ENCODE measurements at places on chromosomes 7 and 10.

DNA sequence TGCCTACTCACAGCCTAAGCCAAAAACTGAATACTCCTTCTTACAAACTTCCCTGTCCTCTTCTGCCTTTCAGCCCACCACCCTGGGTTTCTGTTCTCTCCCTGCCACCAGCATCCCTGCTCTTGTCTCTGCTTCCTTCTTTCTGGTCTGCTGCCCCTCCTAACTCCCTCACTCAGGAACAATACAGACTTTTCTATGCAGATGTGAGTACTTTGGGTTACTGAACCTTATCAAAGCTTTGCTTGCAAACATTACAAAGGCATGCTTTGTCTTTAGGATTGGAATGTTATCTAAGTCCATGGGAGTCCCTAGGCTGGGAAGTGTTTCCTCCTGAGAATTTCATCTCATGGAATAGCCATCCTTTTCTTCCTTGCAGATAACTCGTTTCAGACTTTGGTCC is 28.9 kb downstream of the CNNM1 start:
- DNase-seq: no peak

- DNase-seq: no peak
Observed at GRCh38 chr7:105885387-105886111, 9.2 kb upstream of the ATXN7L1 start.

DNA sequence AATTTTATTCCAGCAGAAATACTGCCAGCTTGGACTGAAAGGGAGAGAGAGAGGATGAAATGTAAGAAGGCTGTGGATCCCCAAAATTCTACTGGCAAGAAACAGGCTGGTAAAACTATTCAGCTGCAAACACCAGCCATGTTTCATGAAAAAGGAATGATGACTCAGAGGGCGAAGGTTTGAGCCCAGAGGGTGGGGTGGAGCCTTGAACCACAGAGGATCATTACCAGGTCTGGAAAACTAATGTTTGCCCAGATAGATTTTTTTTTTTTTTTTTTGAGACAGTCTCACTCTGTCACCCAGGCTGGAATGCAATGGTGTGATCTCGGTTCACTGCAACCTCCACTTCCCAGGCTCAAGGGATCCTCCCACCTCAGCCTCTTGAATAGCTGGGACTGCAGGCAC is 41.7 kb upstream of the NRF1 start:
- no peak for DNase-seq

GRCh38 chr10:30556189-30556588 is 73.4 kb downstream of the LYZL2 start:
- DNase-seq: no peak

DNA sequence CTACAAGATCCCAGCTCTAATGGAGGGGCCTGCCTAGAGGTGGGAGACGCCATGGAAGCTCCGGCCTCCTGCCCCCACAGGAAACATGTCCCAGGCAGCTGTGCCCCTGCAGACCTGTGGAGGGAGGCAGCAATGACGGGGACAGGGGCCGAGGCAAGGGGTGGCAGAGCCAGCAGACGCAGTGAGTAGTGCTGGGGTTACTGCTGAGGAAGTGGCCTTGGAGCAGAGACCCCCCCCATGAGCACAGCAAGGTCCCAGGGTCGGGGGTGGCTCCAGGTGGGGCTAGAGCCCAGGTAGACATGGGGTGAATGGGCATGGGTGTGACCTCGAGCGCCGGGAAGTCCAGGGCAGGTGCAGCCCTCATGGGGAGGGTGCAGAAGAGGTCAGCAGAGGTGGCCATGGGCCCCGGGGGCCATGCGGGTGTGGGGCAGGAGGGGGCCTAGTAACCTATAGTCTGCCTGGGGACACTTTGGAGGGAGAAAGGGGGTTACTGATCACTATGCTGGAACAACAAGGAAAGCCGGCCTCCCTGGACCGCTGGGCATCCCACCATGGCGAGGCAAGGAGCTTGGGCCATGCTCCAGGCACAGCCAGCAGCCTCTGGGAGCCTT is 45.5 kb downstream of the JAKMIP3 start:
- no peak for DNase-seq

DNA sequence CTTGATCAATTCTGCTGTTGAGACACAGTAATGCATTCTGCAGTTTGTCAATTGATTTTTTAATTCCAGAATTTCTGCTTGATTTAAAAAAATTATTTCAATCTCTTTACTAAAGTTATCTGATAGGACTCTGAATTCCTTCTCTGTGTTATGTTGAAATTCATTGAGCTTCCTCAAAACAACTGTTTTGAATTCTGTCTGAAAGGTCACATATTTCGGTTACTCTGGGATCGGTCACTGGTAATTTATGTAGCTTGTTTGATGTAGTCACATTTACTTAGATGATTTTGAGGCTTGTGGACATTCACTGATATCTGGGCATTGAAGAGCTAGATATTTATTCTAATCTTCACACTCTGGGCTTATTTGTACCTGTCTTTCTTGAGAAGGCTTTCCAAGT is 67.2 kb upstream of the NME8 start:
- no peak for DNase-seq

- DNase-seq: no peak
Observed at GRCh38 chr10:62264702-62265436, 3.8 kb downstream of the RTKN2 start.

DNA sequence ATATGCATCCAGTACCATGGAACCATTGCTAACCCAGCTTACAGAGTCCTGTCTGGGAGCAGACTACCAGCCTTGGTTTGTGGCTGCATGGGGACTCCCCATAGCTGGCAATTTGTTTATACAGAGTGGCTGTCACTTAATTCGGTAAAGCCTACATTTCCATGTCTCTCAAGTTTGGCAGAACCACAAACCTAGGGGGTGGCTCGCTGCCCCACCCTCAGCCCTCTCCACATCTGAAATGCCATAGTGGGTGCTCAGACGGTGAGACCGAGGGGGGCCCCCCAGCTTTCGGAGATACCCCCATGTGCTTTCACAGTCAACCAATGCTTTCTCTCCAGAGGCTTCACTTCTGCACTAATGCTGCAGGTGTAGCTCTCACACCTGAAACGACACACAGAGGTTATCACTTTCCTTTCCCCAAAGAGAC is 75.5 kb upstream of the KAT6B start:
- DNase-seq: no peak

DNA sequence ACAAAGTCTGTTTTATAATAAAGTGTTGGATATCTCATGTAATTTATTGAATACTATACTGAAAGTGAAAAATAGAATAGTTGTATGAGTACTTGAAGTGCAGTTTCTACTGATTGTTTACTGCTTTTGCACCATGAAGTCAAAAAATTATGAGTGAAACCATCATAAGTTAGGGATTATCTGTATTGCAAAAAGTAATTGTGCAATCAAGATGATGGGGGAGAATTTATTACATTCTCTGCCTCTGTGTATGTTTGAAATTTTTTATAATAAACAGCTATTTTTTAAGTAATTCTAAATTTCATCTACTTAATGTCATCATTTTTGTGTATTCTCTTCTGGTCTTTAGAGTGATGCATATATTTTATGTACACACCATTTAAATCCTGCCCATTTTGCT is 47.2 kb upstream of the TMEM273 start:
- no peak for DNase-seq

DNA sequence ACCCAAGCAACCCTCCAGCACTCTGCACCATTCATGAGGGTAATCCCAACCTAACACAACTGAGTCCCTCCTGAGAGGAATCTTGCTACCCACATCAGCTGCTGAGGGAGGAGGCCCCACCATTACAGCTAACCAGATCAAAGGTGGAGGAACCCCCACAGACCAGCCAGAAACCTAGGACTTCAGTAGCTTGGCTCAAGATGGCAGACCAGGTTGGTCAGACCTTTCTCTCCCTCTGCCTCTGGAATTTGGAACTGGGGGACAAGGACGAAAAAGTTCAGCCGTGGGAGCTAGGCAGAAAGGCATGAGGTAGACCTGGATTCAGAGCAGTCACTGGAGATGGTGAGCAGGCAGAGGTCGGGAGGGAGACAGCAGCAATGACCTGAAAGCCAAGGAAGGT is 101.3 kb upstream of the CACUL1 start:
- no peak for DNase-seq

DNA sequence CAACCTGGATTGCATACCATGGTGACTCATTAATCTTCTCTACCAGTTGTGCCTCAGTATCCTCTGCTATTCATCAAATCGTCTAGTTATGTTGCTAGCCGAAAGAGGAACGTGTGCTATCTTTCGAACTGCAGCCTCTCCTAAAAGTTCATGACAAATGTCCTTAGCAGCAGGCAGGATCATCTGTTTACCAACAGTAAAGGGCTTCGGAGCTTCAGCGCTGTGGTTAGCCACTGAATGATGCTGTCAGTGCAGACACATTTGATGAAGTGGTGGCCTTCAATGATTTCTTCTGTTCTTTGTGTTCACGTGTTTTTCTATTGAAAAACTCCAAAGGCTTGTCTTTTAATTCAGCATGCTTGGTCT is 68.8 kb downstream of the CSTF2T start:
- DNase-seq: no peak

- DNase-seq: no peak
Observed at GRCh38 chr10:70410608-70411007, 6.7 kb downstream of the EIF4EBP2 start.

DNA sequence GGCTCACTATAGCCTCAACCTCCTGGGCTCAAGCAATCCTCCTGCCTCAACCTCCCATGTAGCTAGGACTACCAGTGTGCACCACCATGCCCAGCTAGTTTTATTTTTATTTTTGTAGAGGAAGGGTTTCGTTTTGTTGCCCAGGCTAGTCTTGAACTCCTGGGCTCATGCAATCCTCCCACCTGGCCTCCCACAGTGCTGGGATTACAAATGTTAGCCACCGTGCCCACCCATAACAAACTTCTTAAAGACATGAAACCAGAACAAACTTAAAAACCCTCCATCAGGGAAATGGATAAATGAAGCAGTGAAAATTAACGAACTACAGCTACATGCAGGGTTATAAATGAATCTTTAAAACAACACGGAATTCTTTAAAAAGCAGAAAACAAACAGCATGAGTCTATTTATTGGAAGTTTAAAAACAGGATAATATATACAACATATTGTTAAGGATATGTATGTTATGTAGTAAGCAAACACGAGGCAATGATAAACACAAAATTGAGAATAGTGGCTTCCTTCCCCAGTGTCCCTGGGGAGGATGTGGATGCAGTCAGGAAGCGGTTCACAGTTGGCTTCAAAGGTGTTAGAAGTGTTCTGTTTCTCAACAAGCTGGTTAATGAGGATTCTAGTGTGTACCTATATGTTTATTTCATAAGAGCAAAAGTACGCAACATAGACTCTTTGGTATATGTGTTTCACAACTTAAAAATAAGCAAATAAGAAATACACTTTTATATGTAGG is 128.2 kb upstream of the IMMP2L start:
- DNase-seq: no peak

DNA sequence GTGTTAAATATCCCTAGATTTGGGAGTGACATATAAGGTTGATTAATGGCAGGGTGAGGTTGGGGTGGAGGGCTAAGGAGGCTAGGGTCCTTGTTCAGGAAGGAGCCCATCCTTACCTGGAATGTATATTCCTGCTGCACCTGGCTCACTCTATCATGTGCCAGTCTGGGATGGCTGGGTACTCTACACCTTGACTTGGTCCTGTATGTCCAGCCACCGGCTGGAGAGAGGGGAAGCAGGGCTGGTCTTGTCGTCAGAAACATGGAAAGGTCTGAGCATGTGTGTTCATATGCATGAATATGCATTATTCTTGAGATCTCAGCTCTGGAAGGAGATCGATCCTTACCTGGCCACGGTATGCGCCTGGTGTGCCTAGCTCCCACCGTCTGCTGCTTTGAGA is 33.2 kb downstream of the TMEM270 start:
- no peak for DNase-seq

- DNase-seq: no peak
Observed at GRCh38 chr10:86229376-86229775, 137.2 kb downstream of the GRID1 start.

DNA sequence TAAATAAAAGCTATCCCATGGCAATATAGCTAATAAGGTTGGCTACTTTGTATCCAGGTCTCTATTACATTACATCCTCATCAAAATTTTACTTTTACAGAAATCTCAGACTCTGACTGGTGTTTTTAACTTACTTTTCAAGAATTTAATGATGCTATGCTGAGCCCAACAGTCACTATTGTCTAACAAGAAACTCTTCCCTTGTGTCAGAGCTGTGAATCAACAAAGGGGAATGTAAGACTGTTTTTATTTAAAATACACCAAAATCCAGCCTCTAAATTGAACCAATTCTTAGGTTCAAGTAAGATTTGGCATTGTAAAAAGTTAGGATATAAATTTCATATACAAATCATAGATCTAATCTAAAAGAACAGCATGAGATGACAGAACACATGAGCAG is 7.0 kb downstream of the RTKN2 start:
- no peak for DNase-seq

GRCh38 chr7:91248996-91249395 is 15.2 kb upstream of the FZD1 start:
- DNase-seq: no peak

DNA sequence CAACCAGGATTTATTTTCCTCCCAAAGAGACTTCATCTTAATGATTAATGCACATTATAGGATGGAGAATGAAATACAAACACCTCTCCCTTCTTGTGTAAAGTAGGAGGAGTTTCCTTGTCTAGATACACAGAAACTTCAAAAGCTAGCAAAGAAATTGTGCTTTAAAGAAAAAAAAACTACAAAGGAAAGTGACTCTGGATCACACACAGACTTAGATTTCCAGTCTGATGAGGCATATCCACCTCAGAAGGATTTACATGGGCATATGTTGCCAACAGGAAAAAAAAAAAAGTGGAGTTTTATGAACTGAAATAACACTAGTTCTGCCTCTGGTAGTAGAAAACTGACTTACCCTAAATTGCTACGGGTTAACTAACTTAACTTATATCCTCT is 449.6 kb downstream of the KCNMA1 start:
- no peak for DNase-seq

DNA sequence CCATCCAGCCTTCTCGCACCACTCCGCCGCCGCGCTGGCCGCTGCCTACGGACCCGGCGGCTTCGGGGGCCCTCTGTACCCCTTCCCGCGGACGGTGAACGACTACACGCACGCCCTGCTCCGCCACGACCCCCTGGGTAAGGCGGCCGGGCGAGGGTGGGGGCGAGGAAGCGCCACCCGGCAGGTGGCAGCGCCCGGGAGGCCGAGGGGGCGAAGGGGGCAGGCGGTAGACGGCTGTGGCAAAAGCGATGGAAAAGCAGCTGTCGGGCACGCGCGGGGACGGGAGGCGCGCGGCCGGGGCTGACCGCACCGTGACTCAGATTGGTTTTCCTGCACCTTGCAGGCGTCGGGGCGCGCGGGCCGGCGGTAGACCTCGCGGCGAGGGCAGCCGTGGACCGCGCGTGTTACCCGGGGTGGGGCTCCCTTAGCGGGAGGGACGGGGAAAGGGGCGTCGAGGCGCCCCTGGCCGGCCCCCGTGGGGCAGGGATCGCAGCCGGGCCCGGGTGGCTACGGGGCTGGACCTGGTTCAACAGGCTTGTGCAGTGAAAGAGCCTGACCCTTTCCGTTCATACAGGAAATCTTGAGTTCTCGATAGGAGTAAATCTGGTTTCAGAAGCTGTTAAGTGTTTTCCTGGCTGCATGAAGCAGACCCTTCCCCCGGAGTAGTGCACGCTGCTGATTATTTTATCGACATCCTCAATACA is 608 bp downstream of the HHEX start:
- DNase-seq: no peak

GRCh38 chr10:52318822-52319464 is 4.9 kb downstream of the DKK1 start:
- no peak for DNase-seq

Data from stimulated activated CD4-positive, alpha-beta T cell treated with anti-CD3 and anti-CD28 coated beads, Interleukin-2, amount 100 ng/mL, for 4 hours (primary cell).